CD4-positive, alpha-beta memory T cell (primary cell): ENCODE measurements at places on chromosomes 2 and 18. TPM values are rescaled to one million over a fixed set of nuclear protein-coding genes. Genes with fewer than 3 reads are reported as not detected.
A peak's percentile ranks its signal among the peaks of the same experiment; 100 is the strongest.

- H3K4me3 ChIP-seq, result no peak overlapping the region
- H3K27ac ChIP-seq, result no peak overlapping the region
- H3K36me3 ChIP-seq, result no peaks in the 10 kb centered on the region
- no peak for DNase-seq
- no peaks in the 10 kb centered on the region for H3K4me1 ChIP-seq
Measured at GRCh38 chr2:166180951-166181812, 53.4 kb upstream of the SCN1A start.

DNA sequence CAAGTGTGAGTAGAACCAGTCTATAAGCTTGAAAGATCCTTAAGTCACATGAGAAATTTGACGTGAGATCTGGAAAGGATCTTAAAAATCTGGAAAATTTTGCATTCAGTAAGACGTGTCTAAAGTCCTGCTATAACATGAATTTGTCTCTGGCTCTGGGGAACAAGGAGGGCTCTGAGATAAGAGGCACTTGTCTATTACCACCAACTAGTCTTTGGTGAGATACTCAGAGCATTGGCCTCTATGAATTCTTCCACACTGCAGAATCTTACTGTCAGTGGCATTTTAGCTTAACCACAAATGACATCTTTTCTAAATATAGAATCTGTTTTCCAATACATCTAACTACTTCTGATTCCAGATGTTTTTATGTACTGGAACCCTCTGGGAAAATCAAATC, 1504.5 kb downstream of the DPP10 start:
- H3K27ac ChIP-seq, result no peak overlapping the region
- no peak for DNase-seq
- H3K36me3 ChIP-seq, result no peaks in the 10 kb centered on the region
- no peaks in the 10 kb centered on the region for H3K4me1 ChIP-seq

DNA sequence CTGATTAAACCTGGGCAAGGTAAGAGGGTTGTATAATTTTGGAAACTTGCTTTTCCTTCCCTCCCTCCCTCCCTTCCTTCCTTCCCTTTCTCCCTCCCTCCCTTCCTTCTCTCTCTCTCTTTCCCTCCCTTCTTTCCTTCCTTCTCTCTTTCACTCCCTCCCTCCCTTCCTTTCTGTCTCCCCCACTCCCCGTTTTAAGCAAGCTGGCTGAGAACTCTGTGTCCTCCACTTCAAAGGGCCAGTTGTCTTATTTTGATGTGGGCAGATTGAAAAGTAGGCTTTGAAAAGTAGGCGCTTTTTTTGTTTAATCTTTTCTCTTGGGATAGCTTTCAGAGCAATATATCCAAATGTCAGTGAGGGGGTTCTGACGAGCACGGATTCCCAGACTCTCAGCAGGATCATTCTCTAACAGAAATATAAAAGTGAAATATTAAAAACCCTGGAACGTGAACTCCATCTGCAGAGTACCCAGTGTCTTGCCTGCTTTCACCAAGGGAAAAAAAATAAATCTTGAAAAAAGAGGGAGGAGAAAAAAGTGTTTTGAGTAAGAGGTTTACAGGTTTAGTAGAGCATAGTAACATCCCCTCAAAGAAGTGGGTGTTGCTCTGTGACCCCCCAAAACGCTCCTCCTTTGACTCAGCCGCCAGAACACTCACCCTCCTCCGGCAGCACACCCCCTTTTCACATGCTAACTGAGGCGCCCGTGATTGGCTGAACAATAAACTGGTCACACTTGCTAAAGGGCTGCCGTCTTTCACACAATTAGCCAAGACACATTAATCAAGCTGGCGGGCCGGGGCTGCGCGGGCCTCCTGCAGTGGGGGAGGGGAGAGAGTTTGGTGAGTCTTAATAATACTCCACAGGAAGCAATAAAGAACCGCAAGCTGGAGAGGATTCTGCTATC, 52.2 kb downstream of the CDK15 start:
- no peak for DNase-seq
- H3K4me3 ChIP-seq, result no peak overlapping the region
- no peaks in the 10 kb centered on the region for H3K27me3 ChIP-seq
- H3K27ac ChIP-seq, result no peak overlapping the region
- peaks cover 12% of the 10 kb centered on the region for H3K4me1 ChIP-seq

GRCh38 chr18:32730620-32731091, 42.2 kb downstream of the KLHL14 start:
- no peak for DNase-seq
- H3K27me3 ChIP-seq, result no peaks in the 10 kb centered on the region
- H3K36me3 ChIP-seq, result no peaks in the 10 kb centered on the region
- H3K27ac ChIP-seq, result no peak overlapping the region
- no peak overlapping the region for H3K4me3 ChIP-seq

DNA sequence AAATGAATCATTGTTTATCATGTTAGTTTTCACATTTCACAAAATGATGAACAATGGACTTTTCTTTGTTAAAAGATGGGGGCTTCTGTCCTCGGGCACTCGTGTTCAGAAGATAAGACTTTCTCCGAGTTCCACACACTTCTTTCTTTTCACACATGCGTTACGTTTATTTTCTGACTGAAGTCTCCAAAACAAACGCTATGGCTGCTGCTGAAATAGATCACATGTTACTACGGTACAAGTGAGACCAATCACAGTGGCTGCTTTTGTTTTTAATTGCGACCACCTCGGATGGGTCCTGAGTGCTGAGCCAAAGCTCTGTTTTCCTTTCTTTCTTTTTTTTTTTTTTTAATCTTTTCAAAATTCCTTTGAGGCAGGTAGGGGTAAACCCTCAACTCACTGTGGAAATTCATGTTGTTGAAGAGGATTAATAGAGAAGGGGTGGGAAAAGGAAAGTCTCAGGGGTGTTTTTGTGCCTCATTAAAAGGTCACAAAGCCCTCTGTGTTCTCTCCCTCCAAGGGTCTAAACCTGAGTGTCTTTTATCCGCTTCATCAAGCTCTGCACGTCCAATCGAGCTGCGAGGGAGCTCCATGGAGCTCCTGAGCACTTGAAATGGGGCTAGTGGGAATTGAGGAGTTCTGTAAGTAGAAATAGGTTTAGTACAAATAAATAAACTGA, 48.2 kb downstream of the ARL4C start:
- no peaks in the 10 kb centered on the region for H3K27me3 ChIP-seq
- DNase-seq, result no peak
- peaks cover 97% of the 10 kb centered on the region for H3K4me1 ChIP-seq
- H3K4me3 ChIP-seq, result no peak overlapping the region
- no peaks in the 10 kb centered on the region for H3K36me3 ChIP-seq
- H3K27ac ChIP-seq, result peak overlapping the region; percentile 84

KLHL14 gene
- total RNA-seq, result not detected

DDX18 gene
- total RNA-seq, result 111 TPM

LYPD1 gene
- total RNA-seq, result not detected

CCNYL1 gene
- total RNA-seq, result 10.5 TPM
